ENCODE measurements at places on chromosomes 12 and 14. TPM values are rescaled to one million over a fixed set of nuclear protein-coding genes. Genes with fewer than 3 reads are reported as not detected.

- no peaks in the 10 kb centered on the region for H3K27me3 ChIP-seq
- H3K27ac ChIP-seq: no peak overlapping the region
- no peak for DNase-seq
- H3K4me3 ChIP-seq: no peak overlapping the region
Observed at GRCh38 chr12:109082751-109083150, 10.5 kb downstream of the ALKBH2 start.

DNA sequence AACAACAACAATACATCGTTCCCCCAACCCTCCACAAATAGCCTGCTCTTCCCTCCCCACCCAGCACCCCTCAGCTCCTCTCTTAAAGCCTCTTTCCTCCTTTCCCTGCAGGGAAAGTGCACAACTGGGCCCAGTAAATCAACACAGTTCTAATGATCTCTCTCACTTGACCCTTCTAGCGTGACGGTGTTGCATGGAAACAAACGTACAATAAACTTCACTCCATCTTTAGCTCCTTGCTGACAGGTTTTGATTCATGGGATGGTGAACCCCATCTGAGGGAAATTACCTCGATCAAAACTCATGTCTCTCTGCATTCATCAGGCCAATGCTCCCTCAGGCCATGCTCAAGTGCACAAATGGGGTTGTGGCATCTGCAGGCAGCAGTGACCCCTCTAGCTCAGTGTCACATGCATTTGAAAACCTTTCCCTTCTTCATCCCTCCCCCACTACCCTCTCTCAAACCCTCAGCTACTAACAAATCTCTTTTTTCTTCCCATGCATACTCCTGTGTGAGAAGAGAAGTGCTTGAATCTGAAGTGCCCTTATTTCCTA lies 22.9 kb downstream of the GDF11 start:
- H3K27ac ChIP-seq: no peak overlapping the region
- H3K36me3 ChIP-seq: peaks cover 32% of the 10 kb centered on the region
- DNase-seq: no peak
- no peaks in the 10 kb centered on the region for H3K27me3 ChIP-seq
- H3K4me3 ChIP-seq: no peak overlapping the region

- no peak for DNase-seq
- no peaks in the 10 kb centered on the region for H3K27me3 ChIP-seq
- no peak overlapping the region for H3K4me3 ChIP-seq
- H3K4me1 ChIP-seq: no peaks in the 10 kb centered on the region
Observed at GRCh38 chr14:50758305-50758704, 72.7 kb downstream of the NIN start.

GRCh38 chr12:49236423-49236822 lies 28.5 kb upstream of the TUBA1C start:
- DNase-seq: no peak
- peaks cover 22% of the 10 kb centered on the region for H3K4me1 ChIP-seq
- no peaks in the 10 kb centered on the region for H3K36me3 ChIP-seq
- no peaks in the 10 kb centered on the region for H3K27me3 ChIP-seq

GRCh38 chr14:74077401-74077800 lies 6.9 kb downstream of the ALDH6A1 start:
- no peak overlapping the region for H3K4me3 ChIP-seq
- H3K27me3 ChIP-seq: no peaks in the 10 kb centered on the region
- peaks cover under 1% of the 10 kb centered on the region for H3K36me3 ChIP-seq
- no peak overlapping the region for H3K27ac ChIP-seq
- DNase-seq: no peak

GRCh38 chr14:64549791-64550620 lies at the start of gene PPP1R36:
PPP1R36 (plus strand) TSS chr14:64549961; CDS start chr14:64549998, 37 bp downstream.
- peaks cover 14% of the 10 kb centered on the region for H3K4me1 ChIP-seq
- peak within 1 kb of the TSS; percentile 62 for H3K4me3 ChIP-seq
- H3K27me3 ChIP-seq: peaks cover 1% of the 10 kb centered on the region

DNA sequence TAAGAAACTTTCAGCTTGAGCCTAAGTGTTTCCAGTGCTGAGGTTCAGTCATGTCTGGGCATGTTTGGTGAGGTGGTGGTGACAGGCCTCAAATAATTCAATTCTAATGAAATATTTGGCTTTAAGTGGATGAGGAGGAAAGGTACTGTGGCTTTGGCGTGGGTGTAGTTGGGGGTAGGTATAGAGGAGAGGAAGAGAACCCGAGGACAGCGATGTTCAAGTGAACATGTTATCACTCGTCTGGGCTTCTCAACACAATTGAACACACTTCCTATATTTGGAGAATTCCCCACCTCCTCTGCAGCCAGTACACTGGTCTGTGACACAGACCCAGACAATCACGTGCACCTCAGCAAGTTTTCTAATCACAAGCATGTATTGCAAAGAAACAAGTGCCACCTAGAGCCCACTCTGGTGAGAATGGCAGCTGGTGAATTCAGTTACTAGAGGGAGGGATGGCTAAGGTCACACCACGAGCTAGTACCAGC lies 53.0 kb downstream of the IFNG-AS1 start:
- H3K36me3 ChIP-seq: no peaks in the 10 kb centered on the region
- no peak for DNase-seq
- H3K27me3 ChIP-seq: no peaks in the 10 kb centered on the region
- peaks cover 18% of the 10 kb centered on the region for H3K4me1 ChIP-seq
- H3K27ac ChIP-seq: peak overlapping the region; percentile 19

DNA sequence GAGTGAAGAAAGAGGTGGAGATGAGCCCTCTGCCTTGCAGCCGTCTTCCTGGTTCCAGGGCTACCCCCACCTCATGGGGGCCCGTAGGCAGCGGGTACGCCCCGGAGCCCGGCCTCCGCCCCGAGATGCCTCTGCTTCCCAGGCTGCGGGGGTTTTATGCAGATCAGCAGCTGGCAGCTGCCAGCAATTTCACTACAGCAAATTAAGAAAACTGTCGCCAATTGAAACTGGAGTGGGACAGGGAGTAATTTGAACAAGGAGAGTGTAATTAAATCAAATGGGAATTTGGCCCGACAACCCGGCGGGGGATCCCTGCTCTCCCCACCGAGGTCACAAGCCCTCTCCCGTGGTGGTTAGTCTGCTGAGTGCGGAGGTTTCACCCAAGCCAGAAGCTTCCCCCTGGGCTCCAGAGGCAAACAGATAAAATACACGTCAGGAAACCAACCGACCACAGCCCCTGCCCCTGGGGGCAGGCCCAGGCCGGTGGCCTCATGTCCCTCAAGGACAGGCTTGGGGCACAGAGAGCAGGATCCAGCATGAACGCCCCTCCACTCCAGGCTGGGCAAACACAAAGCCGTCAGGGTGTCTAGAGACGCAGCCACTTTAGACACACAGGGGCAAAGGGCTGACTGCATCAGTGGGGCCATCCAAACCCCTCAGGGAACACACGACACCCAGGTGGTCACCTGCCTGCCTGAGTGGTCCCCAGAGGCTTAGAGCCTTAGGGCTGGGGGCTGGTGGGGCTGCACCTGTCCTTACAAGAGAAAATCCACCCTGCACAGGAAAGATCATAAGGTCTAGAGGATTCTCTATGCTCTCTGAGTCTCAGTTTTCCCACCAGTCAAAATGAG lies 53.8 kb downstream of the TESC start:
- H3K27me3 ChIP-seq: no peaks in the 10 kb centered on the region
- no peak overlapping the region for H3K4me3 ChIP-seq
- DNase-seq: no peak
- H3K4me1 ChIP-seq: peaks cover 11% of the 10 kb centered on the region

- peaks cover 92% of the 10 kb centered on the region for H3K27me3 ChIP-seq
- peak overlapping the region; percentile 54 for H3K4me3 ChIP-seq
- no peak for DNase-seq
- peaks cover 4% of the 10 kb centered on the region for H3K4me1 ChIP-seq
- H3K27ac ChIP-seq: no peak overlapping the region
- peaks cover under 1% of the 10 kb centered on the region for H3K36me3 ChIP-seq
Observed at GRCh38 chr12:57726884-57727757, 11.4 kb downstream of the AGAP2 start.

- no peaks in the 10 kb centered on the region for H3K36me3 ChIP-seq
- H3K4me1 ChIP-seq: peaks cover 1% of the 10 kb centered on the region
- peaks cover 2% of the 10 kb centered on the region for H3K27me3 ChIP-seq
Observed at GRCh38 chr12:106282457-106283097, 20.0 kb upstream of the TCP11L2 start.

SERPINA10 gene
- not detected for total RNA-seq

ISM2 gene
- total RNA-seq: 0.24 TPM

MYRFL gene
- total RNA-seq: 0.16 TPM
